ENCODE measurements at places on chromosomes 12 and 14.

DNA sequence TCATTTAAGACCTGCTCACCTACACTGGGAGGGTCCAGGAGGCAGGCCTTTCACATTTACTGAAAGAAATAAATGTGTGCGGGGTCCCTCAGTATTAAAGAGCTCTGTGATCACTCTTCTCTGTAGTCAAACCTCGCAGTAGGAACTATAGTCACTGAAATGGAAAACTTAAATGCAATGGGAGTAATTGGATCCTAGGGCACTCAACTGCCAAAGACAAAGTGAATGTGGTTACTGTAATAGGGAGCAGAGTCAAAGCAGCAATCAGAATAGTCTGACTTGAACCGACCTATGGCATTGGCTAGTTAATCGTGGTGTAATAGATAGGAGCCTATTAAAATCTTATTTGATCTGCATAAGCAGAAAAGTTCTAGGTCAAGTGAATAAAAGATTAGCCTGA is 26.6 kb upstream of the DYRK2 start:
- DNase-seq, result no peak

DNA sequence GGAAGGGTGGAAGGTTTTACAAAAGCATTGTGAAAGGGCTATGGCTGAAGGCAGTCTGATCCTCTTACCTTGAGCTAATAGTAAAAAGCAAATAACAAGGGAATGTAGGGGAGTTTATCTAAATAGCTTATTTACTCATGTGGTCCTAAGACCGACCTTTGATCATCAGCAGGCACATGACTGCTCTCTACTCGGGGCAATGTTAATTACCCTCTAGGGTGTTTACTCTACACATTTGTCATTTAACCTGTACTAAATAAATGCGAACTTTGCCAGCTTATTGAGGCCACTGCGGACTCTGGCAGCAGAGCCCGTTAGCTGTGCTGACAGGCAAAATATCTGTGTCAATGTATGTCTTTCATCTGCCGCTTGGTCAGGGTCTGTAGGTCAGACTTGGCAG is 768.3 kb upstream of the ATXN7L3B start:
- no peak for DNase-seq

- no peak for DNase-seq
These were observed 21.1 kb downstream of the PLXNC1 start for GRCh38 chr12:94169495-94169894.

GRCh38 chr12:76142305-76142704 is 57.8 kb upstream of the NAP1L1 start:
- no peak for DNase-seq

- DNase-seq, result no peak
These were observed 3.0 kb downstream of the PAWR start for GRCh38 chr12:79687711-79688260.

- no peak for DNase-seq
These were observed 17.4 kb downstream of the RPS6KL1 start for GRCh38 chr14:74905595-74906142.

Data from esophagus squamous epithelium (tissue), 5 donors.